ENCODE measurements at places on chromosomes 4 and X.

GRCh38 chr4:181982856-181983255 is 260.3 kb upstream of the TENM3 start:
- no peak for DNase-seq

DNA sequence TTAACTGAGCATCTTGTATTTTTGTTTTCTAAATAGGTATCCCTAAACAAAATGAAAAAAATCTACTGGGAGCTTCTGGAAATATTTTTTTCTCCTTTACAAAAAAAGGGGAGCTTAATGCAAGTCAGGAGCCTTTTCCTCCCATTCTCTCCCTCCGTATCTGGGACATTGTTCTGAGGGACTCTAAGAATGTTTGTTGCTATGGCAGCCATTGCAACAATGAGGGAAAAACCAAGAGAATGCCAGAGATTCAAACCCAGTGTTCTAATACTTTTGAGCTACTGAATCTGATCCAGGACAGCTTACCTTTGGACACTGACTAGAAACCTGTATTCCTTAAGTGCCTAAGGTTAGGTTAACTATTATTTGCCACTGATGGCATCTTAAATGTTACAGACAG is 485.7 kb upstream of the HS3ST1 start:
- DNase-seq, result no peak

- peak; percentile 11 for DNase-seq
Observed at GRCh38 chrX:103831803-103832544, at the start of gene RAB9B. RAB9B (minus strand) TSS chrX:103832257; CDS start chrX:103825784, 6,473 bp downstream.

GRCh38 chr4:89277412-89277811 is 30.2 kb downstream of the GPRIN3 start:
- no peak for DNase-seq

DNA sequence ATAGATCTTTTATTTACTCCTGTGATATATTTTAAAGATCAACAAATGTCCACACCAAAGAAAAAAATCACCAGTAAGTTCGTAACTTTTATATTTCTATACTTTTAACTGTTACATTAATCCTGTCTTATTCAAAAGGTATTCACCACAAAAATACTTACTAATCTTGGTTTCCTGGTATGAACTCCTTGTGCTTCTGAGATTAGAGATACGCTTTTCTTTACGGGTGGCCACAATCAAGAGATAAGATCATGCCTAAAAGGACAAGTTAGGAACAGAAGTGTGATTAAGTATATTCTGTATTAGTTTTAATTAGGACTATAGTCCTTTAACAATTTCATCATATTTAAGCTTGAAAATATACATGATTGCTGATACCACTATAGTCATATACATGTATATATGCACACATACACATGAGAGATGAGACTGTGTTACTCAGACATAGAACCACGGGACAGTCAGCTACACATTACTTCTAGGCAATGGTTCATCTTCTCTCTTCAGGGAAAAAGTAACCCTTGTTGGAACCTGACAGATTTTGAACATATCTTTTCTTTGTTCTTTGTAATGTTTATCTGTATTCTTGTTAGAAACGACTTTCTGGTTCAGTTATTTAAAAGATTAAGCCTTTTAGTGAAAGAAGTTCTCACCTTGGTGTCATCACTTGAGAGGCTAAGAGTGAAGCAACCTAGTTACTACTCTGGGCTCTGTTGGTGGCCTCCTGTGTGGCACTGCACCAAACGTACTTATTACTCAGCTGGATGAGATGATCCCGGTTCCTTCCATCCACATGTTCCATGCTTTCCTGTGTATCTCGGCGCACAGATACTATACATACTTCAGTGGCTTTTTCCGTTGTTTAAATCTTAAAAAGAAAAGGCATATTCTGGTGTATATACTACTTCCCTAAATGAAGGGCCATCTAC is 146.1 kb downstream of the CBR4 start:
- no peak for DNase-seq

DNA sequence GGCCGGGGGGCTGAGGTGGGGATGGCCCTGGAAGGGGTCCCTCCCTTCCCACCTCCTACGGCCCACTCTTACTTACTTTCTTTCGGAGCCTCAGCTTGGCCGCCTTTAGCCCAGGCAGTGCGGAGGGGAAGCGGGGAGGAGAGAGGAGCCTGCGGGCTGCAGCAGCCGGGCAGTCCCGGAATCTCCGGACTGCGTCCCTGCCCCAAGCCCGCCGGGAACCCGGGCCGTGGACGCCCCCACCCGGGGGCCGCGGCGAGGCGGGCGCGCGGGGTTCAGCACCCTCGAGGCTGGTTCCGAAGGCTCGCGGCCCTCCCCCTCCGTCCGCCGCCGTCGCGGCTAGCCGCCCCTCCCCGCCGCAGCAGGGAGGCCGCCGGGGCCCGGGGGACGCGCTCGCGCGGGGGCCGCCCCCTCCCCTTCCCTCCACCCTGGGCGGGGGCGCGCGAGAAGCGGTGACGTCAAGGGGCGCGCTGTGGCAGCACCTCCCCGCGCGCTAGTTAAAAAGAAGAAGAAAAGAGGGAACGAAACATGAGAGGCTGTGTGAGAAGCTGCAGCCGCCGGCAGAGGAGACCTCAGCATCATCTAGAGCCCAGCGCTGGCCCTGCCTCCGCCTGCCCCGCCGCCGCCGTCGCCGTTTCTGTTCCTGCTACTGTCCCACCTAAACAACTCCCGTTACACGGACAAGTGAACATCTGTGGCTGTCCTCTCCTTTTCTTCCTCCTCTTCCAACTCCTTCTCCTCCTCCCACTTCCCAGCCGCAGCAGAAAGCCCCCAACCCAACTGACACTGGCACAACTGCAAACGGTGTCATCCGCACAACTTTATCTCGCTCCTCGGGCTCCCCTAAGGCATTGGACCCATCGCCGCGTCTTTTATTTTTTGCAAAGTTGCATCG is at the start of gene HHIP:
Gene HHIP (plus strand): TSS at position 526 of the 892 bp plus-strand sequence. CDS start 520 bp downstream, outside the sequence.
- DNase-seq, result no peak

GRCh38 chr4:134326866-134327265 is 125.3 kb upstream of the PABPC4L start:
- DNase-seq, result no peak

DNA sequence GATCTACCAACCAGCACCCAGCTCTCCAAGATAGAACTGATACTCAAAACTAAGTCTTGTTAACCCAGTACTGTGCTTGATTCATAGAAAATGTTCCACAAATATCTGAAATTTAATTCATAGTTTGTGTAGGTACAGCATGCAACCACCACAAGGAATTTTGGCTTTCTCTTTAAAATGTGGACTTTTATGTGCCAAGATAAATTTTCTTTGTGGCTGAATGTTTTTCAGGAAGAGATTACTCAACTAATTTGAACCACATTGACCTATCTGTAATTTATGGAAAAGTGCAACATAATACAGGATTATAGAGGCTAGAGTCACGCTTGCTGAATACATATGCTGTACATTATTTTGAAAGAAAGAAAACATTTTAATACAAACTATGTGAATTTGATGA is 730.8 kb downstream of the IL1RAPL1 start:
- DNase-seq, result no peak
